ENCODE measurements at places on chromosomes 6 and 20. TPM values are rescaled to one million over a fixed set of nuclear protein-coding genes. Genes with fewer than 3 reads are reported as not detected.
A peak's percentile ranks its signal among the peaks of the same experiment; 100 is the strongest.

GRCh38 chr6:4568138-4568537 is 208.1 kb upstream of the CDYL start:
- no peaks in the 10 kb centered on the region for H3K27me3 ChIP-seq
- no peaks in the 10 kb centered on the region for H3K36me3 ChIP-seq
- H3K27ac ChIP-seq, result no peak overlapping the region
- no peaks in the 10 kb centered on the region for H3K4me1 ChIP-seq
- no peak overlapping the region for H3K4me3 ChIP-seq

- DNase-seq, result no peak
- no peaks in the 10 kb centered on the region for H3K4me1 ChIP-seq
- H3K36me3 ChIP-seq, result no peaks in the 10 kb centered on the region
- no peak overlapping the region for H3K27ac ChIP-seq
- H3K4me3 ChIP-seq, result no peak overlapping the region
Observed at GRCh38 chr6:87806635-87807034, 104.6 kb upstream of the AKIRIN2 start.

DNA sequence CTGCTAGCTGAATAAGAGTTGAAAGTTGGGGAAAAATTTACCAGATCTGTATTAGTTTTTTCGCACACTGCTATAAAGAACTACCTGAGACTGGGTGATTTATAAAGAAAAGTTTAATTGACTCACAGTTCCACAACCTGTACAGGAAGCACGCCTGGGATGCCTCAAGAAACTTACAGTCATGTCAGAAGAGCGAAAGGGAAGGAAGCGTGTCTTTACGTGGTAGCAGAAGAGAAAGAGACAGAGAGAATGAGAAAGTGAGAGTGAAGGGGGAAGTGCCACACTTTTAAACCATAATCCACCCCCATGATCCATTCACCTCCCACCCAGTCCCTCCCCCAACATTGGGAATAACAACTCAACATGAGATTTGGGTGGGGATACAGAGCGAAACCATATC is 79.6 kb downstream of the KHDC1L start:
- no peak for DNase-seq
- H3K36me3 ChIP-seq, result no peaks in the 10 kb centered on the region
- H3K4me3 ChIP-seq, result no peak overlapping the region
- H3K27me3 ChIP-seq, result no peaks in the 10 kb centered on the region
- H3K27ac ChIP-seq, result no peak overlapping the region

DNA sequence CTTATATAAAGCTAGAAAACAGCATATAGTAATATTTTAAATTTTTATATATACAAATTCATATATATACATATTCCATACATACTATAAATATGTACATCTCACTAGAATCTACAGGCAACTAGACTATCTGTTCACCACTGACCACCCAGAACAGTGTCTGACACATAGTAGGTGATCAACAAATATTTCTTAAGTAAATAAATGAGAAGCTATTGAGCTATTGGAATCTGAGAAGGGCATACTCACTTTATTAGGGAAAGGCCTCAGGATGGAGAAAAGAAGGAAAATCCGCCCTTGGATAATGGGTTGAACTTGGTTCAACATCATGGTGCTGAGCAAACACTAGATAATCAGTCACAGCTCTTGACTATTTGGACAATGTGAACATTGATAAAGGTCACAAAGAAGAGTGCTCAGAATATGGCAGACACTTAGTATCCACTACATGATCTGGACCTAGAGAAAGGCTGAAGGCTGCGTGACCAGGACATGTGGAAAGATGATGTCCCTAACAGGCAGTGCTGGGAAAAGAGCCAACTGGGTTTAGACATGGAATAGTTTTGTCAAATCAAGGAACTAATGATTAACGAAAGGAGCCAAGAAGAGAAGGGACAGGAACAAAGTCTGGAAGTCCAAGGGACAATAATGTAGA is 186.1 kb downstream of the TASP1 start:
- H3K36me3 ChIP-seq, result no peaks in the 10 kb centered on the region
- no peak for DNase-seq
- H3K27ac ChIP-seq, result no peak overlapping the region
- H3K4me1 ChIP-seq, result no peaks in the 10 kb centered on the region
- H3K4me3 ChIP-seq, result no peak overlapping the region

DNA sequence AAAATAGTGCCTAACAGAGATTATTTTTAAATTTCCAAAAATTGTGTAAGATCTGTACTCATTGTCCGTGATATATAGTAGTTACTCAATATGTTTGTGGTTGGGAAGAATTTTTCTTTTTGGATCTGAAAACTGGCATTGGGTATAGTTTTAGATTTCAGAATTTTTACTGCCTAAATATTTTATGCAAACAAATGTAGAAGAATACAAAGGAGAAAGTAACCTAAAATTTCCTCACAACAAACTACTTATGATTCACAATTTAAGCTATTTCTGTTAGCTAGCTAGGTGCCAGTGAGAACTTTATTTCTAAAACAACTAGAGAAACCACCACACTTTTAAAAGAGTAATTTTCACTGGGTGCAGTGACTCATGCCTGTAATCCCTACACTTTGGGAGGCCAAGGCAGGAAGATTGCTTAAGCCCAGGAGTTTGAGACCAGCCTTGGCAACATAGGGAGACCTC is 38.8 kb downstream of the SESN1 start:
- no peak overlapping the region for H3K4me3 ChIP-seq
- no peaks in the 10 kb centered on the region for H3K36me3 ChIP-seq
- no peak for DNase-seq
- H3K27ac ChIP-seq, result no peak overlapping the region

DNA sequence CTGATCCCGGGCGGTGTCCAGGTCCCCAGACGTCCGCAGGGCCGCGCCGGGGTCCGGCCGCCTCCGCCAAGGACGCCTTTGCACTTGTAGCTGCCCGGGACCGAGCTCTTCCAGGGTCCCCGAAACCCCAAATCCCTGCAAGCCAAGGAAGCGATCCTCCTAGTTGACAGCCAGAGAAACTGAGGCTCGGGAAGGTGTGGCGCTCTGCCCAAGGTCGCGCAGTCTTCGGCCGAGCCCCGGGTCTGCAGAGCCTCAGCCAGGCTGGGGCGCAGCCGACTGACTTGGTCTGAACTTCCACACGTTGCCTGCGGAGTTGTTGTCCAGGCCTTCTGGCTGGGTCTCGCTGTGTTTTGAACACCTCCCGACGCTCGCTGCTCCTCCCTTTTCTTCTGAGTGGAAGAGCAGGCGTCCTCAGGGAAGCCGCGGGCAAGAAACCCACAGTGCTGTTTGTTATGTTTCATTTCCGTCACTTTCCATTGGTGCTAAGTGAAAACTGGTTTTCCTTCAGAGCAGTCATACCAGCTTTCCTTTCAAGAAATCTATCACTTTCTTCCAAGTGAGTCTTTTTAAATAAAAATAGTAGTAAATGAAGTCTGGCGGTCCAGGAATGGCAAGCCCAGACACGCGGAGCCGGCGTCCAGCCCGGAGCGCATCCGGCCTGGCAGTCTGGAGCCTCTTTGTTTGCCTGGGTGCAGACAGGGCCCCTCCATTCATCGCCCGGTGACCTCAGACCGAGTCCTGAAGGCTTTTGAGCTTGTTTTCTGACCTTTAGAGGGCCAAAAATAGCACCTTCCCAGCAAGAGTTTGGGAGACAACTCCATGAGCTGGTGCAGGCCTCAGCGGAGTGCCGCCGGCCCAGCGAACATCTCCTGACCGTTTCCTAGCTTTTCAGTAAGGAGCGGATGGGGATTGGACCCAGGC is 698 bp downstream of the FAM210B start:
- peak overlapping the region; percentile 77 for H3K4me3 ChIP-seq
- peaks cover 14% of the 10 kb centered on the region for H3K4me1 ChIP-seq
- no peaks in the 10 kb centered on the region for H3K27me3 ChIP-seq

DNA sequence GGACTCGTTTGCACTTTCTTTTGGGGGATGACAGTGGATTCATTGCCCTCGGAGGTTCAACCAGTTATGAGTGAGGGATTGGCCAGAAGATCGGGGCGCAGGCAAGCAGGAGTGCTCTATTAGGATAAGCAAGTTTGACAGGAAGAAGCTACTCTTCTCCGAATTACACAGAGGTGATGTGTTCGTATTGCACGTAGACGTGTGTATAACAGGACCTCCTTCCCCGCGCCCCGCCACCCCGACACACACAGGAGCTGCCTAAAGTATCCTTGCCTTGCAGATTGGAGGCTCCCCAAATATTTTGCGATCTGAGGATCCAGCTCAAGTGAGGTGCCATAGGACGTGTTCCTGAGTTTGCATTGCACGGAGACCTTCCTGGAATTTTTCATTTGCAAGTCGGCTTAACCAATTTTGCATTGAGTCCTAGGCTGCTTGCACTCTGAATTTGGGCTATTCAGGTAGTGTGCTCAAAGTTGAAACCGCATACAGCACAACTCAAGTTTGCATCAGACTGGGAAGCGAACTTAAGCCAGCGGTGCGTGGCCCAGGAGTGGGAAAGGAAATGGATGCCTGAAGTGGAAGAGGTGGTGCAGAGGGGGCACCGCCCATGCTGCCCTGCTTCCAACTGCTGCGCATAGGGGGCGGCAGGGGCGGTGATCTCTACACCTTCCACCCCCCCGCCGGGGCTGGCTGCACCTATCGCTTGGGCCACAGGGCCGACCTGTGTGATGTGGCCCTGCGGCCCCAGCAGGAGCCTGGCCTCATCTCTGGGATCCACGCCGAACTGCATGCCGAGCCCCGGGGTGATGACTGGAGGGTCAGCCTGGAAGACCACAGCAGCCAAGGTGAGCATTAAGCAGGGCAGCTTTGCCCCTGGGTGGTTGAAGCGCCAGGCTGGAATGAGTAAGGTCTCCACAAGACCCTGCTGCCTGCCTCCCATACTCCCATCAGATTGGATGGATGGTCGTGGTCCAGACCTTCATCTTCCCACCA is 770 bp downstream of the TCF19 start:
- peak overlapping the region; percentile 88 for H3K4me3 ChIP-seq
- DNase-seq, result peak; percentile 14
- H3K4me1 ChIP-seq, result peaks cover 18% of the 10 kb centered on the region
- no peaks in the 10 kb centered on the region for H3K27me3 ChIP-seq
- H3K36me3 ChIP-seq, result peaks cover 4% of the 10 kb centered on the region
- H3K27ac ChIP-seq, result peak overlapping the region; percentile 70

DNA sequence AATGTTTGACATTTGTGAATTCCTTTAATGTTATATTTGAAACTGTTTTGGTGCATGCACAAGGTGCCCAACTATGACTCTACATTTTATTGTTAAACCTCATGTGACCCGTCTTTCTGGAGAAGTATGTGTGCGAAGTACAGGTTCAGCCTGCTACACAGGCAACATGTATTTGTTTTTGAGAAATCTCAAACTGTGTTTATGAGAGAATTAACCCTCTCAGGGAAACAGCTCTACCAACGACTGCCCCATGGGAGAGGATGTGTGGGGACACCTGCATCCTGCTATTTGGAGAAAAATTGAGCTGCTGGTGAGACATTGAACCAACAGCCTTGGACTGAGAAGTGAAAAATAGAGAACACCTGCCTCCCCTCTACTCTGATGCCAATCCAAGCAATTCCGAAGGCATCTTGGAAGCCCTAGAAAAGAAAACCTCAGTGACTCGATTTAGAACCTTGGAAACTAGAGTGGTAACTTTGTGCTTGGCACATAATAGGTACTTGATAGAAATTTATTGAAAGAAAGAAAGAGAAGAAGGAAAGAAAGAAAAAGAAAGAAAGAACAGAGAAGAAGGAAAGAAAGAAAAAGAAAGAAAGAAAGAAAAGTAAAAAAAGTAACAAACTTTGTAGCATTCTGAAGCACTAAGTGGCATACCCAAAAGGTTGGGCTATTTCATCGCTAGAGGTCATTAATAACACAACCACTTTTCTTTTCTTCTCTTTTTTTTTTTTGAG is 2.9 kb upstream of the AKAP12 start:
- no peaks in the 10 kb centered on the region for H3K4me1 ChIP-seq
- H3K27ac ChIP-seq, result no peak overlapping the region
- H3K27me3 ChIP-seq, result peaks cover 4% of the 10 kb centered on the region
- no peak overlapping the region for H3K4me3 ChIP-seq
- DNase-seq, result no peak

GRCh38 chr6:34005901-34006531 is 139.9 kb downstream of the GRM4 start:
- H3K4me1 ChIP-seq, result no peaks in the 10 kb centered on the region
- no peak overlapping the region for H3K4me3 ChIP-seq
- H3K27me3 ChIP-seq, result peaks cover 5% of the 10 kb centered on the region
- no peak for DNase-seq
- H3K27ac ChIP-seq, result no peak overlapping the region
- H3K36me3 ChIP-seq, result no peaks in the 10 kb centered on the region

DNA sequence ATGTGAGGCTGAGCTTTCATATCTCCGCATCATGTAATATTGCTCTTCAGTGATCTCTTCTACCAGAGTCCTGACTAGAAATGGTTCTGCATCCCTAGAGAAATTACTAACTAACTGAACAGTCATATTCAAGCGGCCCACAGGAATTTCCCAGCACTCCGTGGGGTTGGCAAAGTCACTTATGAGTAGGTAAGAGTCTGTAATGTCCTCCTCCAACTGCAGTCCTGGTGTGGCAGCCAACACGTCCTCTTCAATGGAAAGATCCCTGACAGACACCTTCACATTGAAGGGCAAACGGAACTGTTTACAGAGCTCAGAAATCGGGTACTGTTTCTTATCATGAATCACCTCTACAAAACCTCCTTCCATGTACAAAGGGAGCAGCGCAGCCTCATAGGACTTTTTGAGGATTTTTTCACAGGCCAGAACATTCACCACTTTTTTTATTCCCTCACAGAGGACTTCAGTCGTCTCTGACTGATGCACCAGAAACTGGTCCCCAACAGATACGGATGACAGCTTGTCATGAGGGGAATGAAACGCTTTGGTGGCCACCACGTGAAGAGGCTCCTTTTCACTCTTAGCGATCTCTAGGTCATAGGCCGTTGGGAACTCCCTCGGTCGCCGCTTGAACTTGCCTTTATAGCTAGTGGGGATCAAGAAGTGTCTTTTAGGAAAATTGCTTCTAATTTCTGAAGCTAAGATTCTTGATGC is 87.7 kb downstream of the THEMIS start:
- no peaks in the 10 kb centered on the region for H3K36me3 ChIP-seq
- no peak overlapping the region for H3K27ac ChIP-seq
- H3K4me1 ChIP-seq, result peaks cover 83% of the 10 kb centered on the region
- no peaks in the 10 kb centered on the region for H3K27me3 ChIP-seq
- no peak overlapping the region for H3K4me3 ChIP-seq
- no peak for DNase-seq

- H3K4me3 ChIP-seq, result peak overlapping the region; percentile 97
- H3K27ac ChIP-seq, result peak overlapping the region; percentile 91
- H3K4me1 ChIP-seq, result peaks cover 14% of the 10 kb centered on the region
- DNase-seq, result peak; percentile 12
Observed at GRCh38 chr20:3203315-3204123, 963 bp downstream of the DDRGK1 start.

Gene ZSCAN23
- total RNA-seq, result 1.3 TPM

Gene PCNA
- 654 TPM for total RNA-seq

Gene DPPA5
- total RNA-seq, result not detected

Gene UST
- total RNA-seq, result 7.8 TPM

Gene ZNF334
- total RNA-seq, result 1.4 TPM

Gene RPN2
- total RNA-seq, result 155 TPM
